ENCODE measurements at places on chromosomes 7 and 10.
A peak's percentile ranks its signal among the peaks of the same experiment; 100 is the strongest.

GRCh38 chr7:33842150-33842549, 63.2 kb upstream of the BMPER start:
- no peak for DNase-seq

GRCh38 chr7:29588900-29589696, 25.5 kb downstream of the PRR15 start:
- peak; percentile 49 for DNase-seq

GRCh38 chr10:117005026-117005526, at the start of gene SHTN1:
Gene SHTN1, minus strand, starts transcription at chr10:117005187. Its CDS starts 108 bp downstream, at chr10:117005079.
- DNase-seq = peak; percentile 66

- DNase-seq = peak; percentile 88
These were observed 2.1 kb downstream of the SLC25A40 start for GRCh38 chr7:87874066-87874465.

DNA sequence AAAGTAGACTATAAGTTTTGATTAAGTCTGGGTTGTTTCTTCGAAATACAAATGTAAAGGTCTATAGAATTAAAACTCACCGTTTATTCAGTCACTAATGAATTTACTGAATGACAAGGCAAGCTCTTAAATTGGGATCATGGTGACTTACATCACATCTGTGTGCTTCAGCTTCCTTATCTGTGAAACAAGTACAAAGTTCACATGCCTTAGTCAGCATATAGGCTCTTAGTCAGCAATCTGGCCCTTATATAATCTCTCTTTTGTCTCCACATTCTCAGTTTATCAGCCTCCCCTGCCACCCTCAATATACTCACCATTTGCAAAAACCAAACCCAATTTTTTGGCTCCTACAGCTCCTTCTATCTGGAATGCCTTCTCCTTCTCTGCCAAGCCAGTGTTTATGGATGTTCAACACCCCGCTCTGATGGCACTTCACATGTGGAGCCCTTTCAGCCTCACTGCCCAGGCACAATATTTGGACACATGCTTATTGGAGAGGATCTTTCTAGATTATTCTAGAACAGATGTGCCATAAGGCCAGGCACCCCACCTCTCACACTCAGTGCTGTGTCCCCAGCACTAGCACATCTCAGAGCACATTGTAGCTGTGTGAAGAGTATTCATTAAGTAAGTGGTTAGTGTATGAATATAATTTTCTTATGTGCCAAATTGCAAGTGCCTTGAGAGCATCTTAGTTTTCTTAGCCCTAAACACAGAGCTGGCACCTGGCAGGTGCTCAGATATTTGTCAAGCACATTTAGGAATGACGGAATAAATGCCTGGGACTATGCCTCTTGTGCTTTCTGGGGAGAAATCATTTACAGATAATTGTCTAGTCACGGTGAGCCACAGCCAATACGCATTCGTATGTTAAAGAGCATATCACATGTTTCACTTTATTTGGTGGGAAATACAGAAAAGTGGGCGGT, 9.8 kb upstream of the LAMB1 start:
- DNase-seq = no peak

GRCh38 chr7:108059526-108059925, 56.6 kb upstream of the LAMB1 start:
- DNase-seq = no peak

DNA sequence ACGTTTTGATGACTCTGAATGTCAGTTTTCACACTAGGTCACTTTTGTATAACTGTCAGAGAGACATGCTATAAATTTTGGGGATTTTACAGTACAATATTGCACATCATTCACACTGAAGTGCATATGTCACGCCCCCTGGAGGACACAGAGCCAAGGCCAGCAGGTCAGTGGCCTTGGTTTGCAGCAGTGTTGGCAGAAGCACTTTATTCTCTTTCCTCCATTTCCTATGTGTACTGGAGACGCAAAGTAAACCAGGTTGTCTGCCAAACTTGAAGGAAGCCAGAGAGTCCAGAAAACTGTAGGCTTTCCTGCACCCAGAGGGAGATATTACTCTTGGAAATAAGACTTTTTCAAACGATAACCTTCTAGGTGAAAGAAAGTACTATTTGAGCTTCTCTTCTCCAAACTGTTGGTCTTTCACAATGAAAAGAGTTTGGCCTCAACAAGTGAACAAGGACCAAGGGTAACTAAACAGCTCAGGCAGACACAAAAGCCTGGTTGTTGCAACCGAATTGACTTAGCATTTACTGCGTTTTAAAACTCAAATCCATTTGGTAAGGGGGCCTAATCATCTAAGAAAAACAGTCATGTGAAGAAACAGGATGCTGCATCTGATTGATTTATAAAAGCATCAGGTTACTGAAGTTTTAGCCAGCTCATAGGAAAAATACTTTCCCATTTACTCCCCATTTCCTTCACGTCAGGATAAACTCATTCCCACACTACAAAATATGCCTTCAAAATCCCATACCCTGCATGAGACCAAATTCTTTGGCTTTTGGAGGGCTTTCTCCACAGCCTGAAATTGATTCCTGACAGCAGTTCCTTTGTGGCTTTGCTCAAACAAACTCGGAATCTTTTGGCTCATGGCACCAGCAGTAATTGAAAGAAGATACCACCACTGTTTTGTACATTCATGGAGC, 83.0 kb upstream of the SEC61G start:
- no peak for DNase-seq

- peak; percentile 85 for DNase-seq
These were observed 3.5 kb downstream of the SUN1 start for GRCh38 chr7:835485-836401.

DNA sequence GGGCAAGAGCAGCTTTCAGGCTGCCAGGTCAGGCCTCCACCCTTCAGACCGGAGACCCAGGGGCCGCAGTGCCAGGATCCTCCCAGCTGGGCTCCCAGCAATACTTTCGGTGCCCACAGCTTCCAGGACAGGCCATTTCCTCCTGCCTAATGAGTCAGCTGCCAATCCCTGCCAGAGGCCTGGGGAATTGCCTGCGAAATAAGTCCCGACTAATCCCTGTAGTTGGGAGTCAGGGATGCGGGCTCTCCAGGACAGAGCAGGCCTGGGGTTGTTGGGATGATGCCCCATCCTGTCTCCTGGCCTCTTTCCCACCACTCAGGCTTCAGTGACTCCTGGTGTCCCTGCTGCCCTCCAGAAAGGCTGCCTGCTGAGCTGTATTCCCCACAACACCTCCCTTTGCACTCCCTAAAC, 143.5 kb upstream of the UNC5B start:
- no peak for DNase-seq

DNA sequence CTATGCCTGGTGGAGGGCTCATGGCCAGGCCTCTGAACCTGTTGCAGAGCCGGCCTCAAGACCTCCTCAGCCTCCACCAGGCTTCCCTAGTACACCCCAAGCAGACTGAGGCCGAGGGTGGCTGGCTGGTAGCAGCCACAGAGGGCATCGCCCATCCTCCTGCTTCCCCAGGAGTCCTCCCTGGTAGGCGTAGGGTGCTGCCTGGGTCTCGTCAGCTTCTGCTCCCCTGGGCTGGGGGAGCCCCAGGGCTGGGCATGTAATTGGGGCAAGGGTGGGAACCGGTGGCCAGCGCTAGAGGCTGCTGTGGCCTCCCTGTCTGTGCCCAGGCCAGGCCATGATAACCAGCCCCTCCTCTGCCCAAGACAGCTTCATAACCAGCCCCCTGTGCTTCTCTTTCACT, 32.6 kb downstream of the TBATA start:
- no peak for DNase-seq
